Upper lobe of right lung (tissue), 1 donor: ENCODE measurements at places on chromosomes 2 and 18. TPM values are rescaled to one million over a fixed set of nuclear protein-coding genes. Genes with fewer than 3 reads are reported as not detected.

The YIPF4 gene
- total RNA-seq: 65.5 TPM

DNA sequence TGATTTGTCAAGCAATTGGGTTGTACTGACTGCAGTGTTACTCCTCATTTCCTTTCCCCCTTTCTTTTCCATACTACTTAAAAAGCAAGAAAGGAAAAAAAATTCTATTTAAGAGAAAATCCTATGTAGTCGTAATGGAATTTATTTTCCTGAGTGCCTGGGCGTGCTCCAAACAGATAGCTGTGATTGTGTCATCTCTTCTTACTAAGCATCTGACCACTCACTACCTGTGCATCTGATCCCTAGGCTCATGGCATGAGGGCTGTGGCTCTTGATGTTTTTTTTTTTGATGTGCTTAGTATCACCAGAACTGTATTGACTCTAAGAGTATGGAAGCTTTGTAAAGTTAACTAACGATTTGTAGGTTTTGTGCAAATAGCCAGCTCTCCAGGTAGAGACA, 19.0 kb downstream of the CRIM1 start:
- no peak for DNase-seq

DNA sequence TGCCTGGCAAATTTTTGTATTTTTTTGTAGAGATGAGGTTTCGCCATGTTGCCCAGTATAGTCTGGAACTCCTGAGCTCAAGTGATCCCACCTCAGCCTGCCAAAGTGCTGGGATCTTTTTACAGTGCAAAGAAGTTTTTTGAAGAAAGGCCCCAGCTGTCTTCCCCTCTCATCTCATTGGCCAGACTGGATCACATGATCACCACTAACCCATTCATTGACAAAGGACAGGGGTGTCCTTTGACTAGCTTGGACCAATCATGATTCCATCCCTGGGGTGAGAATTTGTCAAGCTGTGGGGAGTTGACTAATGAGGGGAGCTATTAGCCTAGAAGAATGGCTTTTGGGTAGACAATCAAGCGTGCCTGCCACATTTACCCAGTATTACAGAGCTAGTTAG, 232.9 kb upstream of the TANK start:
- DNase-seq: no peak

DNA sequence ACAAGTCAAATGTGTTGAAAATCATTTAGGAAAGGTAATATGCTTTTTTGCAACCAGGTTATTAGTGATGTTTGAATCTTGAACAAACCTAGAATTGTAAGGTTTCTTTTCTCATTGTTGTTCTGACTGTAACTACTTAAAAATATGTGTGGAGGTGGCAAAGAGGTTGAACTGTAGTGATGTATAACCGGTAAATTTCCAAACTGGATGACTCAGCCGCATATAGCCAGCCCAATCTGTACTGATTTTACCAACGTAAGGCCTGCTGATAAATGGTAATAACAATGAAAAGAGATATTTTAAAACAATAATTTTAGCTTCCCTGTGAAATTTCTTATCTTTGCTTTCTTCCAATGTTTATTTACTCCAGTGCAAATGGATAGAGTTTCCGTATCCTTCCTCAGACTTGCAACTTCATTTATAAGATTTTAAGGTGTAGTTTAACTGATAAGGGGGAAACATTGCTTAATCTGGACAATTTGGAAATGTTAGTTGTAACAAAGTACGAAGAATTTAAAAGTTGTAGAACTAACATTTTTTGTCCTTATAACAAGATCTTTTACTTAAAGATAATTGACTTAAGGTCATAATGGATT, 1170.4 kb upstream of the ZEB2 start:
- DNase-seq: no peak

The HNRNPA3 gene
- 139 TPM for total RNA-seq

The CROCC2 gene
- 0.26 TPM for total RNA-seq

GRCh38 chr2:160324161-160324800, 124.2 kb upstream of the ITGB6 start:
- DNase-seq: peak; percentile 68

DNA sequence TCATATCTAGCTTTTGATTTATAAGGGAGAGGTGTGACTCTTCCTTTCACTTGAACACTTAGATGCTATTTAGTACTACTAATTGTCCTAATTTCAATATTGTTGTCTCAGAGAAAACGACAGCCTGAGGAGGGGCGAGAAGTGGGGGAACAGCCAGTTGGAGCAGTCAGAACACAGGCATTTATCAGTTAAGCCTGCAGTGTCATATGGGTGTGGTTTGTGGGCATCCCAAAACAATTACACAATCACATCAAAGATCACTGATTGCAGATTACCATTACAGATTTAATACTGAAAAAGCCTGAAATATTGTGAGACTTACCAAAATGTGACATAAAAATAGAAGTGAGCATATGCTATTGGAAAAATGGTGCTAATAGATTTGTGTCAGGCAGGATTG, 15.8 kb downstream of the TMEM131 start:
- no peak for DNase-seq

The FAM237A gene
- not detected for total RNA-seq

The WDR12 gene
- 35.6 TPM for total RNA-seq

DNA sequence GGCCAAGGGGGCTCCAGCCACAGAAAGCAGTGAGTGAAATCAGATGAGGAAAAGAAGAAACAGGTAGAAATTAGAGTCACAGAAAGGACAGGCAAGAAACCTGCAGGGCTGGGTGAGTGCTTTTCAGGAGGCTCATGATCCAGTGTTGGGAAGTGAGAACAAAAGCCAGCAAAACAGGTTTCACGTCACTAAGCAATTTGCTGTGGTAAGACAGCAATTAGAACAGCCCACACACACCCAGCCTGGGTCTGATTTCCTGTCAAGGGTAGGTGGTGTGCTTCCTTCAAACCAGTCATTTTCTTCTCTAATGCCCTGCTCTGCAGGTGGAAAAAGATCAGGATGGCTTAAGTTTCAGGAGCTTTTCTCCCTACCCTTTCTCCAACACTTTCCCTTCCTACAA, 52.9 kb upstream of the XDH start:
- no peak for DNase-seq

The CCDC85A gene
- total RNA-seq: 22.2 TPM

DNA sequence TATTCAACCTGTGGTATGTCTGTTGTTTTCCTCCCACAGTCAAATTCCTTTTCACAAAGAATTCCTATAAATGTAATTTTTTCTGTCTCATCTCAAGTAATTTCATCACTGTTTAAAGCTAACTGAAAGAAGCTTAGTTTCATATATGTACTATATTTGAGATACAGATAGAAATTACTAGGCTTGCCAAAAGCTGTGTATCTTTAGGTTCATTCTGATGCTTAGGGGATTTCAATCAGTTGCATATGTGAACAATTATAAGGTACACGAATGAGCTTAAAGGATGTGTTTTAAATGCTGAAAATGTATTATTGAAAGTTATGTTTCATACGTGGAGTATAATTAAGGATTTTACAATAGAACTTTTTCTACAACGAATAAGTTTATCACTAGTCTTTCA, 59.2 kb upstream of the DSG1 start:
- DNase-seq: no peak

- peak; percentile 48 for DNase-seq
Measured at GRCh38 chr2:9388199-9388681, 35.1 kb downstream of the ITGB1BP1 start.

DNA sequence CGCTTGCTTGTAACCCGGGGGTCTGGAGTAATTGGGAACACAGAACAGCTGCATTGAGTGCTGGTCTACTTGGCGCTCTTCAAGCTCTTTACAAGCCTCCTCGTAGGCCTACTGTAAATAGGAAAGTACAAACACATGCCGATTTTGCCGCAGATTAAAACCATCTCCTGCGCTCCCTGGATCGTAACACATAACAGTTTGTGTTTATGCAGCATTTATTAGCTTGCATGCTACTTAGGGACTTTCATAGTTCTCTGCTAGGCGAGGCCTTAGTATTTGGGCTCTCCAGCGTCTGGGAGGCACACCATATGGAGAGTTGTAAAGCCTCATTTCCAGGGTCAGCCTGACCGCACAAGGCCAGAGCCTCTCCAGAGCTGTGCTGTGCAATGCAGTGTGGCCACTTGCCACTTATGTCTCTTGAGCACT, 84.0 kb upstream of the HAAO start:
- DNase-seq: no peak

- DNase-seq: no peak
Measured at GRCh38 chr2:9700109-9700495, 69.3 kb upstream of the YWHAQ start.

DNA sequence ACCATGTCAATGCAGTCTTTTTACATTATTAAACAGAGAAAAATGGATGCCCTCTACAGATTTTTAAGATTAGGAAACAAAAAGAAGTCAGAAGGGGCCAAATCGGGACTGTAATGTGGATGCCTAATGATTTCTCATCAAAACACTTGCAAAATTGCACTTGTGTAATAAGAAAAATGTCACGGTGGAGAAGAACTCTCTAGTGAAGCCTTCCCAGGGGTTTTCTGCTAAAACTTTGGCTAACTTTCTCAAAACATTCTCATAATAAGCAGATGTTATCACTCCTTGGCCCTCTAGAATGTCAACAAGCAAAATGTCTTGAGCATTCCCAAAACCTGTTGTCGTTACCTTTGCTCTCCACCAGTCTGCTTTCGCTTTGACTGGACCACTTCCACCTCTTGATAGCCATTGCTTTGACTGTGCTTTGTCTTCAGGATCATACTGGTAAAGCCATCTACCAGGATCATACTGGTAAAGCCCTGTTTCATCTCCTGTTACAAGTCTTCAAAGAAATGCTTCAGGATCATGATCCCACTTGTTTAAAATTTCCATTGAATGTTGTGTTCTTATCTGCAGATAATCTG, 226.8 kb downstream of the TNS1 start:
- no peak for DNase-seq

DNA sequence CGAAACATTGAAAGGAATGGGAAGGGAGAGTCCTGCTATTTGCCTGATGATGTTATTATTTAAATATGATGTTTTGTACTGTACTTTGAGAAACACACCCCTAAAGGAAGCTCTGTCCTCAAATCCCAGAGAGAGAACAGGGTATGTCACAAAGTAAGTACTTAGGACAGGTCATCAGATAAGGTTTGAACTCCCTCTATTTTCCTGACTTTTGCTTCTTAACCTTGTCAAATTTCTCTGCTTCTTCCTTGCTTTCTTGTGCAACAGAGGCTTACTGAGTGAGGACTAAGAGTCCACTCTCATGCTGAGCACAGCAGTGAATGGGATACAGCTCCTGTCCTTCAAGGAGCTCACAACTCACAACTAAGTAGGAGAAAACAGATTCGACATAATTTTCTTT, 3.7 kb downstream of the DGUOK start:
- DNase-seq: no peak

The PRLH gene
- not detected for total RNA-seq

The PSD4 gene
- total RNA-seq: 37.8 TPM

GRCh38 chr2:12397854-12398253, 318.9 kb upstream of the TRIB2 start:
- DNase-seq: no peak

- no peak for DNase-seq
Measured at GRCh38 chr18:74544898-74545297, 10.6 kb downstream of the CNDP1 start.

The FLACC1 gene
- total RNA-seq: 3.6 TPM

GRCh38 chr18:24561369-24561965, 101.0 kb downstream of the HRH4 start:
- no peak for DNase-seq

GRCh38 chr2:187842978-187843847, 289.0 kb upstream of the TFPI start:
- DNase-seq: no peak

GRCh38 chr2:191358325-191359025, 113.3 kb downstream of the MYO1B start:
- DNase-seq: no peak

The CTDSP1 gene
- 169 TPM for total RNA-seq

DNA sequence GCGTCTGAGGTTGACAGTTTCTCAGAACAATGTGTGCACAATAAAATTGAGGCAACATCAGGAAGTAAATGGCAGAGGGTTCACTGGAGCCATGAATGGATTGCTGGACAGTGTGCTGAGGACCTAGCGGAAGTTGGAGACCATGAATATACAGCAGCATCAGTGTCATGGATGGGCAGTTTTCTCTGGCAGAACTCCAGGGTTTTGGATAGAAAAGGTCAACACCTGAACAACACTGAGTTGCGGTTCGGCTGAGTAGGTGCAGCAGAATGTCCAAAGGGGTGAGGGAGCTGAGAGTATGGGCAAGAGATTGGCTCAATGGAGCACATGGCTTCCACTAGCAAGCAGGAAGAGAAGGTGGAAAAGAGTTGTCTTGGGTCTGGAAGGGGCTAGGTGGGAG, 73.7 kb downstream of the DNER start:
- DNase-seq: no peak

DNA sequence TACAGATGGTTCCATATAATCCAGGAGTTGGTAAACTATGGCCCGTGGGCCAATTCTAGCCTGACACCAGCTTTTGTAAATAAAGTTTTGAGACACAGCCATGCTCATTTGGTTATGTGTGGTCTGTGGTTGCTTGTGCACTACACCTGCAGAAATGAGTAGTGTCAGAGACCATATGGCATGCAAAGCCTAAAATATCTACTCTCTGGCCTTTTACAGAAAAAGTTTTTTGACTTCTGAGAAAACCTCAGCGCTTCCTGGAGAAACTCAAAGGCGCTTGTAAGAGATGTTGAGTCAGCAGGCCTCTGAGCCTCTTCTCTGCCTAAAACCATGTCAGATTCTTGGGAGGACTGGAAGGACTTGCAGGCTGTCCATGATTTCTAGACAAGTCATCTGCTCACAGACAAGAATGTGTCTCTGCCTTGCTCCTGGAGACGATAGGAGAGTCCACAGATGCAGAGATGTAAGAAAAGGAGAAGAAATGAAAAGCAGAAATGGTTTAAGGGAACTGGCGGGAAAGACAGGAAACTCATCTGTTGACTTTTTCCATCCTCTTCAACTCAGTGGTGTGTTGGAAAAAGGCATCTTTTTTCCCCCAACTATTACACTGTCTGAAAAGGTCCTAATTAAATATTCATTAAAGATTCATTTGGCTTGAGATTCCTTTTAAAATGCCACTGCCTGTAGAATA, 5.2 kb downstream of the TTC39C start:
- DNase-seq: no peak

DNA sequence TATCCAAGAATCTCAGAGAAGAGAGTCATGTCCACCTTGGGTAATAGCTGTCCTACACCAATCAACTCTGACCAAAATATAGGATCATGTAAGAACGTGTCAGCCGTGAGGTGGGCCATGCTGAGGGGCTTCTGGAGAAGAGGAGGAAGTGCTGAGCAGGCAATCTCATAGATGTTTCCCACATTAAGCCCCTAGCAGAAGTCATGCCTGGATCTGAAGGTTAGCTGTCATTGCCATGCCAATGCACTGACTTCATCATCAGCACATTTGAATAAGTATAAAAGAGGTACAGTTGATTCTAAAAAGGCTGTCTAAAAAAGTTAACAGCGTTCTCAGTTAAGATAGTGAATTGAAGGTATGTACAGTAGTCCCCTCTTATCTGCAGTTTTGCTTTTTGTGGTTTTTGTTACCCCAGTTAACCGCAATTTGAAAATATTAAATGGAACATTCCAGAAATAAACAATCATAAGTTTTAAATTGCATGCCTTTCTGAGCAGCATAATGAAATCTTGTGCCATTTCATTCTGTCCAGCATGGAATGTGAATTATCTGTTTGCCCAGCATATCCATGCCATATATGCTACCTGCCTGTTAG, 67.2 kb upstream of the TMEM17 start:
- no peak for DNase-seq
